Progenitor cell of endocrine pancreas (in vitro differentiated cells): ENCODE measurements at places on chromosomes 16 and 17. TPM values are rescaled to one million over a fixed set of nuclear protein-coding genes. Genes with fewer than 3 reads are reported as not detected.

DNA sequence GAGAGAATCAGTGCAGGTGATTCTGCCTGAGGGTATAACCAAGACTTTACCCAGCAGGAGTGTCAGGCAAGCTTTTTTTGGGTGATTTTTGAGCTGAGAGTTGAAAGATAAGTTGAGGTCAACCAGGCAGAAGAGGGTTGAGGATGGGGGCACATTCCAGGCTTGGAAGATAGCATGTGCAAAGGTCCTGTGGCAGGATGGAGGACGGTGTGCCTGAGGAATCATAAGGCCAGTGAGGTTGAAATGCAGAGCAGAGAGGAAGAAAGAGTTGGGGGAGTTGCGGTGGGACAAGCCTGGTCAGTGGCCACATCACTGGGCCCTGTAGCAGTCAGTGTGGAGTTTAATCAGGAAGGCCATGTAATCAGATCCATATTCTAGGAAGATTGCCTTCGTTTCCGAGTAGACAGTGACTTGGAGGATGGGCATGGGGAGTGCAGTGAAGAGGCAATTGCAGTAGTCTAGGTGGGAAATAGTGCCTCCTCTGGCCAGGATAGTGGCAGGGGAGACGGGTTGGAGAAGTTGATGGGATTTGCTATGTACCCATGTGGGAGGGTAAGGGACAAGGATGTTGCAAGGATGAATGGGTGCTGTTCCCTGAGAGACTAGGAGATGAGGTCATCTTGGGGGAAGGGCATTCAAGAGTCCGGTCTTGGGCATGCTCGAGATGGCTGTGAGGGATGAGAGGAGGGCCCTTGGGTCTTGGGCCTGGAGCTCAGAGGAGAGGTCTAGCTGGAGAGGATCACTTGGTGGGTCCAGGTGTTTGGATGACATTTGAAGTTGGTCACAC, 3.9 kb downstream of the PLEKHG4 start:
- H3K27ac ChIP-seq: no peak overlapping the region
- H3K4me1 ChIP-seq: no peaks in the 10 kb centered on the region
- no peak overlapping the region for H3K4me3 ChIP-seq
- no peak for DNase-seq
- H3K36me3 ChIP-seq: no peaks in the 10 kb centered on the region
- H3K27me3 ChIP-seq: peaks cover 22% of the 10 kb centered on the region

The TLCD3B gene
- 1.5 and 1.7 TPM in 2 replicates for total RNA-seq

GRCh38 chr16:24683847-24684493, 45.5 kb upstream of the TNRC6A start:
- DNase-seq: no peak
- no peaks in the 10 kb centered on the region for H3K36me3 ChIP-seq
- peaks cover 19% of the 10 kb centered on the region for H3K4me1 ChIP-seq
- H3K27me3 ChIP-seq: no peaks in the 10 kb centered on the region
- H3K27ac ChIP-seq: no peak overlapping the region

- H3K27ac ChIP-seq: peak overlapping the region; percentile 84
- peaks cover 5% of the 10 kb centered on the region for H3K36me3 ChIP-seq
- H3K4me1 ChIP-seq: peaks cover 2% of the 10 kb centered on the region
Observed at GRCh38 chr17:75036643-75037268, 10.0 kb downstream of the ATP5PD start.
